Gastroesophageal sphincter (tissue), 4 donors: ENCODE measurements at places on chromosomes 16 and 17.

DNA sequence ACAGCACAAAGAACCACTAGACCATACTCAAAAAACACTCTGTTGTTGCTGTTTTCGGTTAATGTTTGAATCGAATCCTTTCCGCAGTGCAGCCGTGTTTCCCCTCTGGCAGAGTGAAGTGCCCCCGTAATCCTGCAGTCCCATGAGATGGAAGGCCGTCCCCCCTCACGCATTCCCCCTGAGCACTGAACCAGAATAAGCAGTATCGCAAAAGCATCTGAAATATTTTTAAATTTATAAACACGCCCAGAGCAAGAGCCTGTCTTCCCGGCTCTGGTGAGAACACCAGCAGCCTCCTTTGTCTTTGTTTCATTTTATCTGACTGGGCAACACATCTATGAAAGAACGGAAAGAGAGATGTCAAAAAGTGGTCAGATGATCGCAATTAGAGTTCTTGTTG is 121.0 kb upstream of the ADAMTS18 start:
- no peak for ATAC-seq
- no peaks in the 10 kb centered on the region for H3K4me1 ChIP-seq

DNA sequence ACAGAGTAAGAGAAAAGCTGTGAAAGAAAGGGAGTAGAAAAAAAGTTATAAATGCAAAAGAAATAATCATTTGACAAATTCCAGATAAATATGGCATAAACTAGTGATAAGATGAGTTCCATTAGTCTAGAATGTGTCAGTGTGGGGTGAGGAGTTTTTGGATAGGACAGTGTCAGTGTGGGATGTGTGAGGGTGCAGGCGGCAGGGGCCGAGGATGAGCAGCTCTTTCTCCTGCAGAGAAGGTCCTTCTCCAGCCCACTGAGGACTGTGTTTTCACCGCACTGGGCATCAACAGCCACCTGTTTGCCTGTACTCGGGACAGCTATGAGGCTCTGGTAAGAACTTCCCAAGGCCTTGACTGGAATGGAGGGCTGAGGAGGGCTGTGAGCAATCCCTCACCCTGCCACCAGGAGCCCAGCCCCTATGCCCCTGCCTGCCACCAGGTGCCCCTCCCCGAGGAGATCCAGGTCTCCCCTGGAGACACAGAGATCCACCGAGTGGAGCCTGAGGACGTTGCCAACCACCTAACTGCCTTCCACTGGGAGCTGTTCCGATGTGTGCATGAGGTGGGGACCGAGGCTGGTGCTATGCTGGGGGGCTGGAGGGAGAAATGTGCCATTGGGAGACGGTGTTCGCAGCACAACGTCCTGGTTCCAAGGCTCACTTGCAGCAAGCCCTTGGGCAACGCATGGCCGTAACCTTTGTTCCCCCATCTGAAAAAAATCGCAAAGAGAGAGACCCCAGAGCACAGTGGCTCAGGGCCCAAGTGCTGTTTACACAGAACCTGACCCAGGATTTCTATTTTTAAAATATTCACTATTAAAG is 13.1 kb downstream of the RAPGEFL1 start:
- no peak overlapping the region for H3K27ac ChIP-seq
- H3K27me3 ChIP-seq, result no peaks in the 10 kb centered on the region
- H3K4me1 ChIP-seq, result peaks cover 9% of the 10 kb centered on the region
- no peak overlapping the region for H3K4me3 ChIP-seq
- ATAC-seq, result no peak

GRCh38 chr17:73588301-73588846 is 55.9 kb downstream of the SDK2 start:
- H3K4me1 ChIP-seq, result no peaks in the 10 kb centered on the region
- ATAC-seq, result no peak
- no peak overlapping the region for H3K4me3 ChIP-seq

DNA sequence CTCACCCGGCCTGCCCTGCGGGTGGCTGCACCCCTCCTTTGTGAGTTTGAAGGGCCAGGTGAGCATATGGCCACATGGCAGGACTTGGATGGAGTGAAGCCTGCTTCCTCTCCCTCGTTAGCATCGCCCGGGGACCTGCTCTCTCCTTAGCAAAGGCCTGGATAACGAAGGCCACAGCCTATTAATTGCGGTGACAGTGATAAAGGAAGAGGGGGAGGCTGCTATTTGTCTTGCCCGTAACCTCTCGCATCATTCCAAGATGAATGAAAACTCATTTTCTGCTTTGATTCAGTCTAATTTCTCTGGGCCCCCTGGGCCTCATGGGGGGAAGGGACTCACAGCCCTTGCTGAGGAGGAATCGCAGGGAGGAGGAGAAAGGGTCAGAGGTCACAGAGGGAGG is 68.5 kb upstream of the LHX1 start:
- H3K4me3 ChIP-seq, result no peak overlapping the region
- no peak overlapping the region for H3K27ac ChIP-seq
- ATAC-seq, result no peak
- H3K27me3 ChIP-seq, result peaks cover 77% of the 10 kb centered on the region
- no peaks in the 10 kb centered on the region for H3K36me3 ChIP-seq

DNA sequence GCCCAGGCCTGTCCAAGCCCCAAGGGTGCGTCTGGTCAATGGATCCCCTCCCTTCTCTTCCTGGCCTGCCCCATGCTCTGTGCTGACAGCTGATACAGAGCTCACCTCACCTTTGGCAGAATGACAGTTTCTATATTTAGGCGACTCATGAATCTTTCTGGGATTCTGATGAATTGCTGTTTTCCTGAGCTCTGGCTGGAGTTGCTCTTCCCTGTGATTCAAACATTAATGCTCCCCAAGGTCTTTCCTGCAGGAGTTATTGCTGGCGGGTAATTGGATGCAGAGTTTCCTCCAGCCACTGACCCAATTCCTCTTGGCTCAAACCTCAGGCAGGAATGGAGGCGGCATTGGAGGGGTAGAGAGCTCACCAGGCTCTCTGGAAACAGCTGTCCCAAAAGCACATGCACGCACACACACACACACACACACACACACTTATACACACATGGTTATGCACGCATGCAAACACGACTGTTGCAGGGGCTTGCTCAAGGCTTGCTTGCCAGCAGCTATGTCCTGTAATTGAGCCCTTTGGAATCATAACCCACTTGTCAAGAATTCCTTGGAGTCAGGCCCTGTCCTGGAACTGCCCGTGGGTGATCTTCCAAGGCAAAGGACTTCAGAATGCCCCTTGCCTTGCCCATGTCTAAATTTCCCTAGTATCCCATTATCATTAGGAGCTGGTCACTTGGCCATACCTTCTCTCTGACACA is 128.8 kb downstream of the ASIC2 start:
- H3K27me3 ChIP-seq, result peaks cover 12% of the 10 kb centered on the region
- no peak overlapping the region for H3K4me3 ChIP-seq
- peaks cover 14% of the 10 kb centered on the region for H3K4me1 ChIP-seq
- H3K27ac ChIP-seq, result no peak overlapping the region
- ATAC-seq, result peak; percentile 36

- H3K27ac ChIP-seq, result no peak overlapping the region
- peaks cover 36% of the 10 kb centered on the region for H3K4me1 ChIP-seq
- no peak overlapping the region for H3K4me3 ChIP-seq
These were observed 2.2 kb upstream of the RPL38 start for GRCh38 chr17:74201250-74201649.

GRCh38 chr16:4846901-4847773 is at the start of the genes GLYR1 and UBN1:
TSS of gene GLYR1 (minus strand) at chr16:4847288. CDS start at chr16:4847265, 23 bp downstream.
TSS of gene UBN1 (plus strand) at chr16:4847481. CDS start at chr16:4852918, 5,437 bp downstream.
- no peaks in the 10 kb centered on the region for H3K27me3 ChIP-seq
- no peaks in the 10 kb centered on the region for H3K36me3 ChIP-seq
- ATAC-seq, result peak; percentile 99
- H3K4me3 ChIP-seq, result peak within 1 kb of the TSS; percentile 74

DNA sequence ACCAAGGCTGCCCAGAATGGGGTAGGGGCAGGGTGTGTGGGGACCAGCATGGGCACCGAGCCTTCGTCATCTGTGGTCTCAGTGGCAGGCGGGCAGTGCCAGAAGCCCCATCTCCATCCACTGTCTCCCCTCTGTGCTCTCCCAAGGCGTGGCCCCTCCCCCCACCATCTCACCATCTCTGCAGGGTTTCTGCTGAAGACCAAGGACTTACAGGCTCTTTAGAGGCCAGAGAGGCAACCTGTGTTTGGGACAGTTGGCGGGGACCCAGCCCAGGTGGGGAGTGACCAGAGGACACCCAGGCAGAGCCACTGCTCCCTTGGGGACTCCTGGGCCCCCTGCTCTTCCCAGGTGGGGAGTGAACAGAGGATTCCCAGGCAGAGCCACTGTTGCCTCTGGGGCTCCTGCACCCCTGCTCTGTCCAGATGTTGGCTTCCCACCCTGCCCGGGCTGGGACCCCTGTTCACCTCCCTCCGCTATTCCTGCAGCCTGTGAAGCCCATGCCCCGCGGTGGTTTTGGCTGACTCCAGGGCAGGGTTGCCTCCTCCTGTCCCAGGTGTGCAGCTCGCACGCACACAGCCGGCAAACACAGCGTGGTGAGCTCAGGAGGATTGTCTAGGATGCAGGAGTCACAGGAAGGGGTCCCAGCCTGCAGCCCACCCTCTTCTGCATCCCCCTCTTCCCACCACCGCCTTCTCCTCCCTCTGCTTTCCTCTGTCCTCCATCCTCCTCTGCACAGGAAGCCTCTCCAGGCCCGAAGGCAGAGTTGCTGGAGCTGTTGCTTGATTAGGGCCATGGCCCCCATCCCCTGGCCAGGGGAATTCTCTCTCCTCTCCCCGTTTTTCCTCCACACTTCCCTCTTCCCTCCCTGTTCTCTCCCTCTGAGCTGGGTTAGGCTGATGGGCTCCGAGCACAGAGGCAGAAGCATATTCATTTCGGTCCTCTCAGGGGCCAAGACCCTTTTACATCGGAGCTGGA is 45.0 kb downstream of the SLC7A5 start:
- H3K27me3 ChIP-seq, result peaks cover 15% of the 10 kb centered on the region
- H3K4me3 ChIP-seq, result no peak overlapping the region
- H3K36me3 ChIP-seq, result no peaks in the 10 kb centered on the region
- H3K4me1 ChIP-seq, result no peaks in the 10 kb centered on the region

- no peak for ATAC-seq
- no peaks in the 10 kb centered on the region for H3K27me3 ChIP-seq
- no peak overlapping the region for H3K4me3 ChIP-seq
- no peaks in the 10 kb centered on the region for H3K36me3 ChIP-seq
These were observed 109.7 kb downstream of the ABCC1 start for GRCh38 chr16:16059160-16059559.

DNA sequence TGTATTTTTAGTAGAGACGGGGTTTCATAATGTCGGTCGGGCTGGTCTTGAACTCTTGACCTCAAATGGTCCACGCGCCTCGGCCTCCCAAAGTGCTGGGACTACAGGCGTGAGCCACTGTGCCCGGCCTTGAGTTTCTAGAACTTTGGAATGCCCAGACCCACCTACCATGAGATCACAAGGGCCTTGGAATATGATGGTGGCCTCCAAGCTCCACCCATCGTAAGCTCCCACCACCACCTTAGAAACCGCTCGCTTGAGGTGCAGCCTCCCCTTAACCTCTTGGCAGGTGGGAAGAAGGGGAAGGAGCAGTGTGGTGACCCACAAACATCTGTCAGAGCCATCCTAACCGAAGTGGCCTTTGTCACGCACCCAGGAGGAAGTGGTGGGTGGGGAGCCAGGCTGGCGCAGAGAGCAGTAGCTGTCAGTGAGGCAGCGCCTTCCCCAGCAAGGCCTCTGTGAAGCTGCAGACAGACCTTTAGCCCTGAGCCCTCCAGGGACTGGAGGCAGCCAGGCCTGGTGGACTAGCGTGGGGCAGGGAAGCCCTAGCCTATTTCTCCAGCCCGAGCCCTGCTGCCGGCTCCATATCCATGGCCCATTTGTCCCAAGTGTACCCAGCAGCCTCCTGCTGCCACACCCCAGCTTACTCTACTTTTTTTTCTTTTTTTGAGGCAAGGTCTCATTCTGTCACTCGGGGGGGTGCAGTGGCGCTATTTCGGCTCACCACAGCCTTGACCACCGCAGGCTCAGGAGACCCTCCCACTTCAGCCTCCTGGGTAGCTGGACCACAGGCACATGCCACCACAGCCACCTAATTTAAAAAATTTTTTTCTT is 13.1 kb upstream of the SEPHS2 start:
- H3K4me1 ChIP-seq, result no peaks in the 10 kb centered on the region
- no peaks in the 10 kb centered on the region for H3K36me3 ChIP-seq
- ATAC-seq, result no peak
- no peaks in the 10 kb centered on the region for H3K27me3 ChIP-seq

DNA sequence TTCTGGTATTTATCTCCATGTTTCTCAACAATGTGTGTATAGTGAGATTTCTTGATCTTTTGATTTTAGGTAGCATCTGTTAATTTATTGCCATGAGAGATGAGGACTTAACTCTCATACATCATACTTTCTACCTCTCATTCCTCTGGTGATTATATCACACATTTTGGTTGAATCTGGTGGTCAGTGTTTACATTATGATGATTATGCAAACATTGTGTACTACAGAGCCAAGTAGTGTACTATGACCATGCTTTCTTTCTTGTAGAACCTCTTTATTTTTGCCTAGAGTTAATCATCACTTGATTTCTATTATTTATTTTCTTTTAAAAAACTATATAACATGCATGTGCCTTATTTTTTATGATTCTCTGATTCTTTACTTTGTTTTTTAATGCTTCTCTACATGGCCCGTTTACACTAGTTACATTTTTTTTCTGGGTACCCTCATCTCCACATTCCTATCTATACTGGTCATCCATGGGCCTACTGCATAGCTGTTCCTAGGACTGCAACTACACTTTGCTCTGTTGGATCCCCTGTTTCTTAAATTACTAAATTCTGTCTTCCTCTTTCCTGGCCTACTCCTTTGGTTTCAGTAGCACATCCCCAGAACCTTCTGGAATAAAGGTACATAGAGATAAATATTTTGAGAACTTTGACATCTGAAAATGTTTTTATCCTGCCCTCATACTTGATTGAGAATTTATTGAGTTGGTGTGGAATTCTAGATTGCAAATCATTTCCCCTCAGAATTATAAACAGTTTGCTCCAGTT is 63.0 kb upstream of the LRRC37A3 start:
- H3K27me3 ChIP-seq, result no peaks in the 10 kb centered on the region
- H3K4me3 ChIP-seq, result no peak overlapping the region
- H3K27ac ChIP-seq, result no peak overlapping the region
- H3K4me1 ChIP-seq, result no peaks in the 10 kb centered on the region

DNA sequence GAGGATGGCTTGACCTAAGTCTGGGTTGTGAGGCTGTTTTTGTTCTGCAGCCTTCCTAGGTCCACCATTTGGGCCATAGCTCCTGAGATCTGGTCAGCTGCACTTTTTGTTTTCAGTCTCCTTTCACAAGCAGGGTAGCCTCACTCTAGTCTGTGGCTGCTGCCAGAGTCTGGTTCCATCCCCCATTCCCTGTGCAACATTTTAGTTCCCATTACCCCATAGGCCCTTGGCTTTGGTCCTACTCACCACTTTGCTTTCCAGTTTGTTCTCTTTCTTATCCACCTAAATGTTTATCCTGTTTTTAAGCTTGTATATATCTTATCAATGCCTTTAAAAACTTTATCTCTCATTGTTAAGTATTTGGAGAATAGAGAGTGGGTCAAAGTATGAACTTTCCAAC is 6.5 kb upstream of the XYLT2 start:
- no peaks in the 10 kb centered on the region for H3K36me3 ChIP-seq
- ATAC-seq, result no peak
- no peaks in the 10 kb centered on the region for H3K4me1 ChIP-seq
- no peak overlapping the region for H3K4me3 ChIP-seq
- H3K27ac ChIP-seq, result no peak overlapping the region
